ENCODE measurements at places on chromosomes 5 and 9.

GRCh38 chr5:147208134-147208533 is 26.7 kb upstream of the STK32A start:
- no peak for DNase-seq

DNA sequence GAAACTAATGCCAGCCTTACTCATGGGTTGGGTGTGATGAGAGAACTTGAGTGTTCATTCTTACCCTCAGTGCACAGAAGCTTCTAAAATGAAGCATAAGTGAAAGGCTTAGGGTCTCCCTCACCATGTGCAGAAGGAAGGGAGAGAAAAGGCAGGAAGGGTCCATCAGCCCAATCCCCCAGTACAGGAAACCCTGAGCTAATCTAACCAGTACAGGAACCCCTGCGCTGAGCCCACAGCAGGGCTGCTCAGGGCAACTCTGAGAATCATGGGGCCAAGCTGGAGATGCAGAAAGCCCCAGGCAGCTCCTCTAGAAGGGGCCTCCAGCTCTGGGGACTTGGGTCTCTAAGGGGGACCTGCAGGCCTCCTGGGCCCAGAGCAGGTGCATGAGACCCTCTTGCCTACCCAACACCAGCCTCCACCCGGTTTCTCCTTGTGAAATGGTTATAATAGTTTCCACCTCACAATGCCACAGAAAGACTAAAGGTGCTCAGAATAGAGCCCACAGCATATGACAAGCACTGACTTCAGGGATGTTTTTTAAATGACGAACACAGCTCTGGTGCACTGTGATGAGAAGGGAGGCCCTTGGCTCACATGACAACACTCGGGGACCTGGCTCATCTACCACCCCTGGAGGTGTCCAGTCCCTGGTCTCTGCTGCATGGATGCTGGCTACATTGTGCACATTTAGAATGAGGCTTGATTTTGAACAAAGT is 190.1 kb downstream of the ACTL7B start:
- DNase-seq = no peak

DNA sequence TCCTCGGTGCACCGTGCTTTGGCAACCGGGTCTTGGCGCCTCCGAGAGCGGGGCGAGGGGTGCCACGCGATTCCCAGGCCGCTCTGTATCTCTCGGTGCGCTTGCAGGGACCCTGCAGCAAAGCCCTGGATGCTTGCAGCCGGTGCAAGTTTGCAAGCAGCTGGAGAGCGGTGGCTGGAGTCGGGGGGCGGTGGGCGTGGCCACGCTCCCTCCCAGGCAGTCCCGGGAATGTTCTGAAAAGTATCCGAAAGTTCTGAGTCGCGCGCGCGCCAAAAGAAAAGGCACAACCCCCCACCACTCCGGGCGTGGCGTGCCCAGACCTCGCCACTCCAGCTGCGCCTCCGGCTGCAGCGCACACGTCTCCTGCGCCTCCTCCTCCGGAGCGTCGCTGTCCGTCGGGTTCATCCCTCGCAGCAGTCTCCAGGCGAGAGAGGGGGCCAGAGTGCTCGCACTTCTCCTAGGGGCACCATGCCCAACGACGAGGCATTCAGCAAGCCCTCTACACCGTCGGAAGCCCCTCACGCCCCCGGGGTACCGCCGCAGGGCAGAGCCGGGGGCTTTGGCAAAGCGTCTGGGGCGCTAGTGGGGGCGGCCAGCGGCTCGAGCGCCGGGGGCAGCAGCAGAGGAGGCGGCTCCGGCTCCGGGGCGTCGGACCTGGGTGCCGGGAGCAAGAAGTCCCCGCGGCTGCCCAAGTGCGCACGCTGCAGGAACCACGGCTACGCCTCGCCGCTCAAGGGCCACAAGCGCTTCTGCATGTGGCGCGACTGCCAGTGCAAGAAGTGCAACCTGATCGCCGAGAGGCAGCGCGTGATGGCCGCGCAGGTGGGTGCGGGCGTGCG is at the start of gene DMRT1:
DMRT1 (plus strand) TSS at position 327 of the 839 bp plus-strand sequence; CDS start at position 469, 142 bp downstream.
- DNase-seq = no peak

GRCh38 chr5:80092486-80093107 is 57.4 kb downstream of the THBS4 start:
- DNase-seq = no peak

GRCh38 chr9:89383721-89384300 is 65.5 kb downstream of the SECISBP2 start:
- DNase-seq = no peak

GRCh38 chr9:69452110-69452782 is 127.2 kb downstream of the ENTREP1 start:
- no peak for DNase-seq

DNA sequence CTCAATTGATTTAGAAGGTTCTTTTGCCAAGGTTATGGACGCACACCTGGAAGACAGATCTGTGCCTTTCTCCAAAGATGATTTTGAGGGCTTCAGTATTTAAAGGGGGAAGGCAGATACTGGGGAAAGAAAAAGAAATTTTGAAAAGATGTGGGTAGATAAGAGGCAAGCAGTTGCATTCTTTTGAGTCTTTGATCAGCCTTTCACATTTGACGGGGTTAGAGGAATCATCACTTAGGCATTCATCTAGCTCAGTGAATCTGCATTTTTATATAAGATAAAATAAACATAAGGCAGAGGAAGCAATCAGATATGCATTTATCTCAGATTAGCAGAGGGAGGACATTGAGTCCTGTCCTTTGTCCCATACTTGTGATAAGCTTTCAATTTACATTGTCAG is 243.4 kb upstream of the RAI14 start:
- DNase-seq = no peak

GRCh38 chr9:21558615-21559401 is 76.7 kb upstream of the IFNE start:
- no peak for DNase-seq

DNA sequence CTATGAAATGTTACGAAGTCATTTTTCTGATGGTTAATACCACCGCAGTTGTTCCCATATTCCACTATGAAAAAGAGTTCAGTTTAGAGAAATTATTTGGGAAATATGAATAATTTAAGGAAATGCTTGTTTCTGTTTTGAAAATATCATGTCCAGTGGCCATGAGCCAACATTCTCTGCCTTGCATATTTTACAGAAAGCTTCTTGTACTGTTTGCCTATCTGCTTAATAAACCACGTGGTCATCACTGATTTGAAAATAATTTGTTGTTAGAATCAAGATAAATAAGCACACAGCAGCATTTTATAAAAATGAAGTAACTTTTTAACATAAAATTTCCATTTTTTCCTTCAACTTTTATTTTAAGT is 381.5 kb upstream of the CDH18 start:
- no peak for DNase-seq

GRCh38 chr5:151787817-151788216 is 16.1 kb downstream of the G3BP1 start:
- no peak for DNase-seq

GRCh38 chr5:122341087-122341486 is 29.1 kb downstream of the SNCAIP start:
- no peak for DNase-seq

DNA sequence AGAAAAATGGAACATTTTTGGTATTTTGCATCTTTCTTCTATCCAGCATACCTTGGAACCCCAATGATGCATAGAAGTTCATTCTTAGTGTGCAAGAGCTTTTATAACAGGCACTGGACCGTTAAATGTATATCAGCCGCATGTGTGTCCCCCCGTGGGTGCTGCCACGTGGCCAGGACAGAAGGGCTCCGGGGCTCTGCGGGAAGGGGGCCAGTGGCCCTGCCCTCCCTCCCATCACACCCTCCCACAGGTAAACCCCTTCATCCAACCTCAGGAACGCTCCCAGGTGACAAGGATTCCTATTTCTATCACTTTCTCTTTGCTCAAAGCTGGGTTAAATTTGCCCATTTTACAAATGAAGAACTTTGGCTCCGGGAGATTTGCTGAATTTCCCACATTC is 393.4 kb upstream of the IRX4 start:
- no peak for DNase-seq

DNA sequence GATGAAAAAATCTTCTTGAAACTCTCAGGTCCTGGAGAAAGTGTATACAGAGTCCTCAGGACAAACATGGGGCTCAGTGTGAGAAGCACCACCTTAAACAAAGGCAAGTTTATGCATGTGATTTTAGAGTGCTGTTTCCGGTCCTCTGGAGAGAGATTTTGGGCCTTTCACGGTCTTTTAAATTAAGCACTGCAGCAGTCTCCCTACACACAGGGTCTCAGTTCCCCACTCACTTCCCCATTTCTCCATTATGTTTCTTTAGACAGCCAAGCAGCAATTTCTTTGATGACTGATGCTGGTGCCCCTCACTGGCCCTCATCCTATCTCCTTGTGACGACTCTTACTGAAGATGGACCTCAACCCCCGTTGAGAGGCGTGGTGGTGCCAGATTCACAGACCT is 220.2 kb upstream of the CLINT1 start:
- no peak for DNase-seq

- DNase-seq = no peak
Measured at GRCh38 chr9:137070906-137071275, 534 bp upstream of the SAPCD2 start.

DNA sequence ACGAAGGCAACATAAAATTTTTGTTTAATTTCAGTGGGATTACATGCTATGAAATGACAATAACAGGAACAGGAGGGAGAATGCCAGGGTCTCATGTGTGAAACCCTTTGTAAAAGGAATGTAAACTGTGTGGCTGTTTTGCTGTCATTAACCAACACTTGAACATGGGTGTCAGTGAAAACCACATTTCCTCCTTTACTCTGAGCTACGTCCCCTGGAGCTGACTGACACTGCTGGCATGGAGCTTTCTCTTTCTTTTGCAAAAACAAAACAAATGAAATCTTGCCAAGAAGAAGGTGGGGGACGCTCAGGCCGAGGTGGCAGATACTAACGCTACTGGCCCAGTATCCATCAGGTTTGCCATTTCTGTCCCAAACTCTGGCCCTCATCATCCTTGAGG is 121.4 kb downstream of the DMRT2 start:
- no peak for DNase-seq

GRCh38 chr9:35606138-35606504 is 1.1 kb downstream of the TESK1 start:
- DNase-seq = no peak

- no peak for DNase-seq
Measured at GRCh38 chr5:115179030-115179393, 9.3 kb upstream of the TRIM36 start.

DNA sequence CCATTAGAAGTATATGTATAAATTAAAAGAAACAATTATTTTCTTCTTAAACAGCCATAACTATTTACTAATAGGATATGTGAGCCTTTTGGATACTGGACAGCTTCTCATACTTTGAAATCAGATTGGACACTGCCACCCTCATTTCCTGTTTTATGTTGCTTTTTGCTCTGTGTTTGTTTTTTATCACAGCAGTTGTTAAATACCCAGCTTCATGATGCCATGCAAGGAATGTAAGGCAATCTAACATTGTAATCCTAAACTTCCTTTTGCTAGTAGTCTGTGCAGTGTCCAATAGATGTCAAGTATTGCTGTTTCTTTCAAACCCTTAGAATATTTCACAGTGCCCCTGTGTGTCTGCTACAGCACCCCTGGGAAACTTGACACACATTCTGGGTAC is 56.2 kb downstream of the CNTLN start:
- DNase-seq = no peak

DNA sequence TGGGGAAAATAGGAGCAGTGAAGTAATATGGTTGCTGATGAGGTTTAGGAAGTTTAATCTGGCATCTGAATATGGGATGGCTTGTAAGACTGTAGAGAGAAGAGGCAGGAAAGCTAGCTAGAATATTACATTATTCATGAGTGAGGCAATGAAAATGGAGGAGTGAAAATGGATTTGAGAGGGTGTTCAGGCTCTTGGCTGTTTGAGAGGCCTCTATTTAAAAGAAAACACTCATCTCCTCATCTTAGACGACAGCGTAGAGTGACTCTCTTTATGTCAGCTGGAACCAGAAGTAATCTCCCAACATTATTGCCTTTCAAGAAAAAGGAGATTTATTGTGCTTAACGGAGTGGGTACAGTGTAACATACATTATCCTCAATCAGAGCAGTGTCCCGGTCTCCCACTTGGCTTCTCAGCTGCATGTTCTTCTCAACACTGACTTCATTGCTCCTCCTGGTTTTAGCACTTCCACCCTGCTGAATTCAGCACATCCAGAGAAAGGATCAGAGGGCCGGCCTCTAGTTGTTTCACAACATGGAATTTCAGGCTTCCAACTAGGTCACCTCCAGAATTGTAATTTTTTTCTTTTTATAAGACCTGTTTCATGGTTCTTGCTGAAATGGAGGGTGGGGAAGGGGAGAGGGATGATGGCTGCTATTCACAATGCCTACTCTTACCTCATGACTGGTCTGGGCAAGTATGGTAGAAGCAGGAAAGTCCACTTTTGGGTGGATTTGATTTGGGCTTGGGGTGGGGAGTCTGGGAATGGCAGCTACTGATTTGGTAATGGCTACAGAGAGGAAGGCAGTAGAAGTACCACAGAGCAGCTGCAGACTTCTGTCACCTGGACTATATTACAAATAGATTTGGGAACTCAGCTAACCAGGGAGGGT is 52.9 kb upstream of the KIAA1958 start:
- DNase-seq = no peak

- no peak for DNase-seq
Measured at GRCh38 chr5:142450419-142450818, 125.6 kb upstream of the SPRY4 start.

DNA sequence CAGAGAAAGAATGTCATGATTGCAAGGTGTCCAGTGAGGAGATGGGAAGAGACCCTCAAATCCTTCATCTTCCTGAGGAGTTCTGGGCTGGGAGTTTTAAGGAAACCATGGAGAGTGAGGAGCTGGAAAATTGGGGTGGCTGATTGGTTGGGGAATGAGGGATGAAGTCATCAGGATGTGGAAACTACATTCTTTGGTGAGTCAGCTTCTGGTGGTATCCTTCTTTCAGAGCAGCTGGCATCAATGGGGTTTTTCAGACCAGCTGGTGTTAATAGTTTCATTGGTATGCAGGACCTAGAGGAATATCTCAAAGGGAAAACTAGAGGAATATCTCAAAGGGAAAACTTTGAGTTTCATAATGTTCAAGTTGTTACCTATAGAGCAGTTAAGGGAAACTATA is 45.2 kb downstream of the RNF180 start:
- no peak for DNase-seq
